ENCODE measurements at places on chromosomes 12 and 14.

GRCh38 chr14:87840906-87841305, 152.1 kb downstream of the GALC start:
- no peak for DNase-seq

GRCh38 chr12:64814432-64814831, 10.0 kb upstream of the TBC1D30 start:
- no peak for DNase-seq

- no peak for DNase-seq
Observed at GRCh38 chr14:97544571-97544970, 747.4 kb downstream of the VRK1 start.

GRCh38 chr12:85759091-85759490, 77.1 kb downstream of the RASSF9 start:
- DNase-seq, result no peak

DNA sequence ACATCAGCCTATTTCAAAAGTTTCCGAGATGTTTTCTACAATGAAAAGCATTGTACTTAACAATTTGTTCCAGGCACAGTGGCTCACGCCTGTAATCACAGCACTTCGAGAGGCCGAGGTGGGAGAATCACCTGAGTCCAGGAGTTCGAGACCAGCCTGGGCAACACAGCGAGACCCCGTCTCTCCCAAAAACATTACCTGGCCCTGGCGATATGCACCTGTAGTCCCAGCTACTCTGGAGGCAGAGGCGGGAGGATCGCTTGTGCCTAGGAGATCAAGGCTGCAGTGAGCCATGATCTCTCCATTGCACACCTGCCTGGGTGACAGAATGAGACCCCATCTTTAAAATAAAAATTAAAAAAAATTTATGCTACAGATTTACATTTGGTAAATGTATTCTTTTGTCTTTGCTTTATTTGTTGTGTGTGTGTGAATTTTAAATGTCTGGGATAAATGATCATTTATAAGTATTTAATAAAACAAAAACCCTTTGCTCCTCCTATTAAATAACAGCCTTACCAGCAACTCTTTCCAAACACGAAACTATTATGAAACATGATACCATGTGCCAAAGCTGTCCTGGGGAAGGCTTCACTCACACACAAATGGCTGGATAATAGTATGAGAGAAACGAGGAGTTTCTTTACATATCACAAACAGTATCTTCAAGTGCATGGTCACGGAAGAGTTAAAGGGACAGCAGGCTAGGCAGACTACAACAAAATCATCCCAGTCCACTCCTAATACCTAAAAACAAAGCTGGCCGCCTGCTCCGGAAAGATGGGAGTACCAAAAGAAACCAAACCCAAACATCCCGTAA, 1.1 kb downstream of the ATXN3 start:
- no peak for DNase-seq

- no peak for DNase-seq
Observed at GRCh38 chr14:54794159-54794558, 108.5 kb downstream of the GCH1 start.

- no peak for DNase-seq
Observed at GRCh38 chr14:64769096-64770020, 65.1 kb downstream of the PLEKHG3 start.

GRCh38 chr12:75655315-75655806, 144.0 kb upstream of the KRR1 start:
- DNase-seq, result no peak

- DNase-seq, result no peak
Observed at GRCh38 chr14:78091361-78091760, 78.8 kb upstream of the NRXN3 start.

- no peak for DNase-seq
Observed at GRCh38 chr12:77796775-77797174, 33.9 kb upstream of the NAV3 start.

DNA sequence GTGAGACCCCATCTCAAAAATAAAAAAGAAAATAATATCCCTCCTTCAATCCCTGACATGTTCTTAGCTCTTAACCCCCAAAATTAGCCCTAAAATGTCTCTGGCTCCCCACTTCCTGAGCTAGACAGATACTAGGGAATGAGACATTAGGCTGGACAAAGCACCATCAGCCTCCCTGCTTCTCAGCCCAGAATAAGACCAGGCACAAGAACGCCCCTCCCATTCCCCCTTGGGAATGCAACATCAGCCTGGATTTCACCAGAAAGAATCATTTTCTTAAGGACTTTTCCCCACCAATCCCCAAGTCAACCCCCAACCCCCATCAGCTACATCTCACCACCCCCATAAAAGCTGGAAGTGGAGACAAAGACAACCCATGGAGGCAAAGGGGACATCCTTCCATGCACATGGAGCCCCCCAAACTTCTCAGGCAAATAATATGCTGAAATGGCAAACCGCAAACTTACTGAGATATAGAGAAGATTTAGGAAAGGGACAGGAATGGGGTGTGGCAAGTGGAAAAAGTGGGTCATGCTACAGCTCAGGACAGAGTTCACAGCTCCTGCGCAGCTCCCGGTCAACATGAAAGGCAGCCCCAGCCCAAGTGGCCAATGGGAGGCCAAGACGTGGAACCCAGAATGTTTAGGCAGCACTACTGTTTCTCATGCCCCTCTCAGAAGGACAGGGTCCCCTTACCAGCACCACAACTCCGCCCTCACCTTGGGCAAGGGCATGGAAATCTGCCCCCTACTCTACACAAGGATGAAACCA, 2.7 kb downstream of the CHD4 start:
- DNase-seq, result no peak

GRCh38 chr14:77848031-77848430, 48.1 kb downstream of the ADCK1 start:
- DNase-seq, result no peak

DNA sequence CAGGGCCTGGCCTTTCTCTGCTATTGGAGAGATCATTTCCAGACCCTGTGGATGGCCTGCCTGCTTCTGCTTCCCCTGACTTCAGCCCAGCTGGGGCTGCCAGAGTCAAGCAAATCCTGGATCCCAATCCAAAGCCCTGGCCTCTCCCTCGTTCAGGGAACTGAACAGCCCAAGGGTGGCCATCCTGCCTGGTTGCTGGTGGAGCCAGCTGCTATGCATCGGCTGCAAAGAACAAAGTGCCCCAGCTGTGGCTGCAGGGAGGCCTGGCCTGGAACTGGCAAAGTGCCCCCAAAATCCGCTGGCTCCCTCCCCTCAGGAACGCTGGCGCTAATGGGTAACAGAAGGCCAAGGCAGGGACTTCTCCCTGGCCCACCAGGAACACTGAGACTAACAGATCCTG, 56.4 kb downstream of the LRRC74A start:
- DNase-seq, result no peak

GRCh38 chr12:101200145-101200544, 9.9 kb downstream of the SLC5A8 start:
- DNase-seq, result no peak

GRCh38 chr14:94584591-94585280, 3.5 kb downstream of the SERPINA5 start:
- no peak for DNase-seq

GRCh38 chr12:2431810-2432209, 363.0 kb upstream of the FKBP4 start:
- DNase-seq, result no peak

DNA sequence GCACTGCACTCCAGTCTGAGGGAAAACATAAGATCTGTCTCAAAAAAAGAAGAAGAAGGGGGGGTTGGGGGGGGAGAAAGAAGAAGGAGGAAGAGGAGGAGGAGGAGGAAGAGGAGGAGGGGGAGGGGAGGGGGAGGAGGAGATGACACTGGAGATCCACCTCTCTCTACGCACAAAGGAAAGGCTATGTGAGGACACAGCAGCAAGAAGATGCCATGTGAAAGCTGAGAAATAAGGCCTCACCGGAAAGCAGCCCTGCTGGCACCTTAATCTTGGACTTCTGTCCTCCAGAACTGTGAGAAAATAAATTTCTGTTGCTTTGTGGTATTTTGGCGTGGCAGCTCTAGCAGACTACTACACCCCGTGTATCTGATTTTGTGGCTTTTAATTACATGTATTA, 477.9 kb downstream of the MED13L start:
- no peak for DNase-seq

GRCh38 chr14:42523666-42524065, 917.0 kb downstream of the LRFN5 start:
- no peak for DNase-seq

GRCh38 chr12:123250471-123251383, 17.5 kb downstream of the MTRFR start:
- DNase-seq, result no peak

DNA sequence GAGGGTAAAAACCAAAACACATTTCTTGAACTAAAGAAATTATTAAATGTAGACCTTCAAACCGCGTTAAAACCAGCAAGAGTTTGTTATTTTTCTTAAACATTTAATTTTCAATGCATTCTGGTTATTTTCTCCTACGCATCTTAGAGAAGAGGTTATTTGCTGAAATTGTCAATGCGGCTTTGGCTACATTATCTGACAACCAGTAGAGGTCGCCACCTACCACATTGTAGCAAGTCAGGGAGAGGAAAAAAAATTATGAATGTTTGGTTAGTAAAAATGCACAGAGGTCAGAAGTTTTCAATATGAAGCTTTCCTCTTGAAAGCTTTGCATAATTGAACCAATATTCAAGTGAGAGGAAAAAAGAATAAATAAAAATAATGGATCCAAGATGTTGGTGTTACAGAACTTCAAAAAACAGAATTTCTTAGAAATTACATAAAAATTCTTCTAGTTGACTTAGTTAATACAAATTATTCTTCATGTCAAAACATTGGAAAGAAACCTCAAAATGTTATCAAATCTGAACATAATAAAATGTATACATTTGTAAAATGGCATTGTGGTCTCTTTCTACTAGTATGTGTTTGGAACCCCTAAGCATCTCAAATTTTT, 159.4 kb upstream of the TMTC2 start:
- no peak for DNase-seq

DNA sequence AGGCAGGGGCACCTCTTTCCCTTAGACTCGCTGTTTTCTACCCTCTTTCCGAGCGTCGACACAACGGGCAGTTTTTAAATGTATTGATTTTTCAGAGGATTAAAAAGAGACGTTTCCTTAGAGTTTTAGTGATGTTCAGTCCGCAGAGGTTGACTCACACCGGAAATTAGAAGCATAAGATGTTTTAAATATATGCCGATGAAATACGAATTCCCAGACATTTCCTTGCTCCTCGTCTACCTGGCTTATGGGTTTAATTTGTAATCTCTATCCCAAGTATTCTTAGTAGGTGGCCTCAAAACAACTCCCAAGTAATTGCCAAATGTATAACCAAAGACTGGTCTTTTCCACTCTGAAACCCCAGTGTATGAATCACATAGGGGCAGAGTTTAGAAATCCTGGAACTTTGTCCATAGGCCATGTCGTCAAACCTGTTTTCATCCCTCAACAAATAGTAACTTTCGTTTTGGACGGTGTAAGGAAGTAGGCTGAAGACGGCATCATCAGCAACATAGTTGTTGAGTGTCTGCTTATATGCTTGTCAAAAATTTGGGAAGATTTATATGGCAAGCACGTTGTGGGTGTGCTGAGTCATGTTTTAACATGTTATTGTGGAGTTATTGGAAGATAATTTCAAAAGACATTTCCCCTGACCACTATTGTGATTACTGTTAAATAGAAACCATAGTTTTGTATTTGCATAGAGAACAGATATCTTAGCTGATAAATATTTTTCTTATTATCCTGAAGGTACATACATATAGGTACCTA, 824 bp downstream of the TBK1 start:
- no peak for DNase-seq

- no peak for DNase-seq
Observed at GRCh38 chr12:78697817-78698415, 166.7 kb upstream of the SYT1 start.

DNA sequence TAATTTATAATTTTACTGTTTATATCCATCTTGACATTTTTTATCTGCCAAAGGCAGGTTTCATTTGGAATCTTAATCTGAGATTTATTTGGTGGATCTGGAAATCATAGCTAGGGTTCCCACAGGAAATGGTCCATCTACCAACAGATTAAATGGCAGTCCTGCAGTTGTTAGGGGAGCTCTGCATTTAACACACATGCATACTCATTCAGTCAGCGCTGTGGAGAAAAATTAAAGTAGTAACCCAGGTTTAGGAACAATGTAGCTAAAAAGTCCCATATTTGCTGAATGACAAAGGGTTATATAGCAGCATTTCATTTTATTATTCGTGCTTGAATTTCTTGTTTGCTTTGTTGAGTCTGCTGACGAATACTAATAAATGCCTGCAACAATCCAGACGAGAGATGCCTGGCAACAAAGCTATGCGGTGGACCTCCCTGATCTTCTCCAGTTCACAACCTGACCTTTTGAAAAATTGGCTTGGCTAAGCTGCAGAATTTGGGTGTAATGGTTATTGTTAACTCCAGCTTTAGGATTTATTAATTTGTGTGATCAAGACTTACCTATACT, 59.8 kb downstream of the MIPOL1 start:
- DNase-seq, result no peak

GRCh38 chr12:6666211-6666610, 3.3 kb upstream of the ING4 start:
- DNase-seq, result no peak

GRCh38 chr14:23561873-23562821, 5.4 kb downstream of the AP1G2 start:
- DNase-seq, result no peak

DNA sequence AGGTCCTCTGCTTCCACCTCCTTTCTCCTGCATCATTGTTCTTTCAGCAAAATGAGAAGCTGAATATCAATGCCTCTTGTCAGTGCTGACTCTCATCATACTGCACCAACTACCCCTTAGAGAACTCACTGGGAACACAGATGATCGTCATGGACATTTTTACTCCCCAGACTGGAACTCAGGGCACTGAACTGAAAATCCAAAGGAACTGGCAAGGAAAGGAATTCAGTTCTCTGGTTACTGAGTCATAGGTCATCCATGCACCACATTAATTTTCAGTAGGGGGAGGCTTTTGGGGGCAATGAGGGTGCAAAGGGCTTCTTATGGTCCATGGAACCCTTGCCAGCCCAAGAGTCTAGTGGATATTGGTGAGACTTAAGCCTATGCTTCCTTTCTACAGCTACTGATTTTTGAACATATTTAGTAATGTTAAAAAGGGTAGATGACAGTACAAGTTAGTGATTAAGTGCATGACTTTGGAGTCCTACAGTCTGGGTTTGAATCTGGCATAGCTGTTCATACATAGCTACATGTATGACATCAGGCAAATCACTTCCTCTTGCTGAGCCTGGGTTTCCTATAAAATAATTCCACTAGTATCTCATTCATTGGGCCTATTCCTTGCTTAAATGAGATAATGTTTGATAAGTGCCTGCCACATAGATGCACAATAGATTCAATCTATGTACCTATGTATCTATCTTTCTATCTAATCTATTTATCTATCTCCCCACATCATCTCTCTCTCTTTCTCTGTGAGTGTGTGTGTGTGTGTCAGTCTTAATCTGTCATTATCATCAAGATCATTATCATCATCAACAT, 29.2 kb downstream of the BBS10 start:
- no peak for DNase-seq

Data from stimulated activated CD8-positive, alpha-beta memory T cell treated with anti-CD3 and anti-CD28 coated beads, Interleukin-12 subunit alpha, Interleukin-12 subunit beta, amount 100 ng/mL, for 4 hours (primary cell).